Naive B cell (primary cell): ENCODE measurements at places on chromosomes 4 and X. TPM values are rescaled to one million over a fixed set of nuclear protein-coding genes. Genes with fewer than 3 reads are reported as not detected.

ARHGEF38 gene
- polyA plus RNA-seq, result not detected

VCX3A gene
- polyA plus RNA-seq, result not detected

CT83 gene
- polyA plus RNA-seq, result not detected

RAB33A gene
- 1.9 TPM for polyA plus RNA-seq

ZNF711 gene
- 1.6 TPM for polyA plus RNA-seq

IRF2 gene
- polyA plus RNA-seq, result 119 TPM

LINC00632 gene
- polyA plus RNA-seq, result not detected

DNA sequence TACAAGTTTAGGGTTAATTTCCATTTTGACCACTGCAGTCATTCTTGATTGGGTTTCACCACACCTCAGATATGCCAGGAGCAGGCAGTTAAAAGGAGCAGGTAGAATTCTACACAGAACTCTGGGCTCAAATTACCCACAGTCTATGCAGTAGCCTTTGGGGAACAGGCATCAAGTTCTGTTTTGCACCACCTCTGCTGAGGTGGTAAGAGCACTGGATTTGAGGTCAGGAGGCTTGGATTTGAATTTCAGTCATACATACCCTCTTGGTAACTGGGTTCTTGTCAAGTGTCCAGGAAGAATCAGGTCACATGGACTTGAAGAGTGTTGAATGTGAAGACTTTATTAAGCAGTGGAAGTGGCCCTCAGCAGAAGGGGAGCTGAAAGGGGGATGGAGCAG lies 40.4 kb upstream of the PGK1 start:
- no peaks in the 10 kb centered on the region for H3K4me1 ChIP-seq
- no peaks in the 10 kb centered on the region for H3K27me3 ChIP-seq
- H3K4me3 ChIP-seq, result no peak overlapping the region
- DNase-seq, result no peak
- H3K36me3 ChIP-seq, result peaks cover 9% of the 10 kb centered on the region
- H3K27ac ChIP-seq, result no peak overlapping the region

DNA sequence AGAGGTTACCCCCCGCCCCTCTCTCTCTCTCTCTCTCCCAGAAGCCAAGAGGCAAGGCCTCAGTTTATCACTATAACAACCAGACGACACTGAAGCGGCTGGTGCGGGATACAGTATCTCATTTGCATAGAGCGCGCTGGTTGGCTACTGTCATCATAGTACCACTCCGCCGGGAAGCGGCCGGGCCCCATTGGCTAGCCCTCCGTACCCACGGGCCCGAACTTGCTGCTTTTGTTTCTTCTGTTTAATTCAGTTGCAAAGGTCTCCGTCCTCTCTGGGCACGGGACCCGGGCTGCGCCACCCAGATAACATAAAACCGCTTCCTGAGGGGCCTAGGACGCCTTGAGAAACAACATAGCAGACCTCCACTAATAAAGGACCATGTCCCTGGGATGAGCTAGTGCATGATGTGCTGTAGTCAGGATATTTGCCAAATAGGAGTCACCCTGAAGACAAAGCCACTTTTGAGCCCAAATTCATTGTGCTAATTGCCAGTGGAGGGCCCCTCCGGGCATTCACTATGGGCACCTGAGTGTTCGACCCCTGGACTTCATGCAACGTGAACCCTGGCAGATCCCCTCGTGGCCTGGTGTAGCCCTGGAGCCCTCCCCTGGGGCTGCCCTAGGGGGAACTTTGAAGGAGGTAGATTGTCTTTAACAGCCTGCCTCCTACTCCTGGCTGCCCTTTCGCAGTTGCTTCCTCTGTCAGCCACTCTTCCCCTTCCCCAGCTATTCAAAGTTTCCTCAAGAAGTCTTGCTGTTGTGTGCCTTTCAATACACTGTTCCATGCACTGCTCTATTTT lies at the start of gene PCYT1B:
Gene PCYT1B, minus strand, starts transcription at position 91 of the 802 bp plus-strand sequence. CDS start 242 bp downstream, outside the sequence.
- H3K27ac ChIP-seq, result peak within 1 kb of the TSS; percentile 24
- H3K27me3 ChIP-seq, result peaks cover 15% of the 10 kb centered on the region
- H3K4me3 ChIP-seq, result peak within 1 kb of the TSS; percentile 78
- H3K4me1 ChIP-seq, result peaks cover 13% of the 10 kb centered on the region

- H3K27me3 ChIP-seq, result no peaks in the 10 kb centered on the region
- no peak for DNase-seq
- H3K4me1 ChIP-seq, result no peaks in the 10 kb centered on the region
- H3K27ac ChIP-seq, result no peak overlapping the region
These were observed 319.6 kb downstream of the PPP3CA start for GRCh38 chr4:101027721-101028120.

- H3K36me3 ChIP-seq, result peaks cover 56% of the 10 kb centered on the region
- no peaks in the 10 kb centered on the region for H3K27me3 ChIP-seq
- H3K4me1 ChIP-seq, result no peaks in the 10 kb centered on the region
- DNase-seq, result no peak
- H3K4me3 ChIP-seq, result no peak overlapping the region
These were observed 345.1 kb downstream of the ARHGAP10 start for GRCh38 chr4:148076964-148077363.

- no peaks in the 10 kb centered on the region for H3K4me1 ChIP-seq
- no peak overlapping the region for H3K27ac ChIP-seq
- peaks cover 11% of the 10 kb centered on the region for H3K27me3 ChIP-seq
- no peak for DNase-seq
- no peaks in the 10 kb centered on the region for H3K36me3 ChIP-seq
These were observed 9.6 kb upstream of the CCDC149 start for GRCh38 chr4:24922416-24922815.

GRCh38 chrX:112734290-112734689 lies 54.6 kb upstream of the LHFPL1 start:
- no peak for DNase-seq
- H3K27me3 ChIP-seq, result no peaks in the 10 kb centered on the region
- H3K27ac ChIP-seq, result no peak overlapping the region
- H3K4me3 ChIP-seq, result peak overlapping the region; percentile 55
- peaks cover 6% of the 10 kb centered on the region for H3K4me1 ChIP-seq

DNA sequence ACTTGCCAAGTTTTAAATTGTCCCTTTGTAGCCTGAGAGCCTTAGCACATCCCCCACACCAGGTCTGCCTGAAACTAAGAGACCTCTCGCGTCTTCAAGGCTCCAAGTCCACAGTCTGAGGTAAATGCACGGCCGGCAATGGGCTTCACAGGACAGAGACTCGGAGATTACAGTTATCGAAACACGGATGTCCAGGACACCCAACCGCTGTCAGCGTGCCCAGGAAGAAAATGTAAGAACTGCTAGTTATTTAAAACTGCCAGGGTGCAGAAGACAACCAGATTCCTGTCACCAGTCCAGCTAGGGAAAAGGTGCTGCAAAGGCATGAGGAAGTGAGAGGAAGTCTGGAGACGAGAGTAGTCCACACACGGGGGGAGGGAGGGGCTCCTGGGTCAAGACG lies 28.9 kb downstream of the ZNF827 start:
- H3K4me1 ChIP-seq, result peaks cover 45% of the 10 kb centered on the region
- no peaks in the 10 kb centered on the region for H3K27me3 ChIP-seq
- no peaks in the 10 kb centered on the region for H3K36me3 ChIP-seq
- H3K27ac ChIP-seq, result peak overlapping the region; percentile 6

DNA sequence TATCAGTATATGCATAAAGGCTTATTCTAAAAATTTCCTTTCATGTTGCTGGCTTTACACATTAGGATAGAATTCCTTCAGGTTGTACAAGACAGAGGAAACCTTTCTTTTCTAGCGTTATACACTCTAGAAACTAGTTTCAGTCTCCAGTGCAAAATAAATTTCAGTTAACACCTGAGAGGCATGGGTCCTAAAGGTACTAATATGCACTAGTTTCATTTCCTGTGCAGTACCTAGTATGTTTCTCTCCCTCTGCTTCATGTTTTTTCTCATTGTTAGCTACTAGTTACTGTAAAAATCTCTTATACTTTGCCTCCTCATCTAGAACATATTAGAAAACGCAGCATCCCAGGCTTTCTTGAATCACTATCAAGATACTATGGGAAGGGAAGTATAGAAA lies 54.0 kb downstream of the SNX25 start:
- DNase-seq, result no peak
- H3K4me3 ChIP-seq, result no peak overlapping the region
- no peaks in the 10 kb centered on the region for H3K27me3 ChIP-seq
- H3K27ac ChIP-seq, result peak overlapping the region; percentile 36
- peaks cover 19% of the 10 kb centered on the region for H3K4me1 ChIP-seq

- peak overlapping the region; percentile 70 for H3K27ac ChIP-seq
- no peaks in the 10 kb centered on the region for H3K27me3 ChIP-seq
- DNase-seq, result peak; percentile 27
- H3K36me3 ChIP-seq, result no peaks in the 10 kb centered on the region
These were observed 24.0 kb downstream of the INTS6L start for GRCh38 chrX:135544338-135544948.

DNA sequence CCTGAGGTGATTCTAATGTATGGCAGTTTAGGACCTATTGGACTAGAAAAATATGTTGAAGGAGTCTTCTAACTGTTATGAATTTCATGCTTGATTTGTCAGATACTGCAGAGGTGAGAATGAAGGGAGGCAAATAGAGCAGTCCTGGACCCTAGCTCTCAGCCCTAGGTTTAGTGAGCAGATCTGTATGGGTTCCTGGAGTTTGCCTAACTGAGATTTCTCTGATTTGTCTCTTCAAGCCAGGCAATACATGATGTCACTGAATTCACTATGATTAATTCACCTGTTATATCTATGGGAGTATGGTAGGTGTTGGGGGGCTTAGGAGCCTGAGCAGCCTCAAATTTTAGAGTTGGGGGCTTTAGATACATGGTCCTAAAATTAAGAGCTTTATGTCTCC lies 2.6 kb downstream of the MND1 start:
- peak overlapping the region; percentile 39 for H3K27ac ChIP-seq
- H3K27me3 ChIP-seq, result no peaks in the 10 kb centered on the region
- peaks cover 28% of the 10 kb centered on the region for H3K4me1 ChIP-seq

GRCh38 chr4:3041192-3042142 lies 32.9 kb downstream of the HTT-AS start:
- DNase-seq, result peak; percentile 87
- peaks cover 66% of the 10 kb centered on the region for H3K4me1 ChIP-seq
- H3K4me3 ChIP-seq, result peak overlapping the region; percentile 99
- no peaks in the 10 kb centered on the region for H3K27me3 ChIP-seq
- no peaks in the 10 kb centered on the region for H3K36me3 ChIP-seq
- peak overlapping the region; percentile 95 for H3K27ac ChIP-seq

- no peak overlapping the region for H3K27ac ChIP-seq
- H3K4me3 ChIP-seq, result no peak overlapping the region
- no peaks in the 10 kb centered on the region for H3K27me3 ChIP-seq
- H3K36me3 ChIP-seq, result no peaks in the 10 kb centered on the region
These were observed 1008.9 kb upstream of the PCDH7 start for GRCh38 chr4:29711226-29711625.

DNA sequence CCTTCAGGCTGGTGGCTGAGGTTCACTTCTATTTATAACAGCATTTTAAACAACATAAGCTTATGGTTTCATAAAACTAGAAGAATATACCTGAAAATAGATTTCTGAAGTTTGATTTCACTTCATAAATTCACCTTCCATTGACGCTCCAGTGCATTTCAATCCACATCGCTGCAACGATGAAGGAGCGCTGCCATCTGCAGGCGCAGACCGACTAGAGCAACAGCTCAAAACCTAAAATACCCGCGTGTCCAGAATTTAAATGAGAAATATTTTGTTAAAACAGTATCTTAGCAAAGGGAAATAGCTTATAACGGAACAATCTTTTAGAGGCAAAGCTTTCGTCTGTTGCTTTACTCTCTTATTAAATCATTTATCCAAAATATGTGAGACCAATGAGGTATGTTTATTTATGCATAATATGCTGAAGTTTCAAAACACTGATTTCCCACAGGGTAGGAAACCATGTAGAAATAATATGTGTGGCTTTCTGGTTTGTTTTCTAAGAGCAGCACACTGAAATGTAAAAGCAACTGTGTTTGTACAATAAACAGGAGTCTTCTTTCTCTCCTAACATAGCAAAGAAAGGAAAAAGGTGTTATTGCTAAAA lies 816.4 kb upstream of the FRG1 start:
- no peaks in the 10 kb centered on the region for H3K27me3 ChIP-seq
- no peak overlapping the region for H3K27ac ChIP-seq
- H3K36me3 ChIP-seq, result no peaks in the 10 kb centered on the region
- H3K4me1 ChIP-seq, result no peaks in the 10 kb centered on the region

DNA sequence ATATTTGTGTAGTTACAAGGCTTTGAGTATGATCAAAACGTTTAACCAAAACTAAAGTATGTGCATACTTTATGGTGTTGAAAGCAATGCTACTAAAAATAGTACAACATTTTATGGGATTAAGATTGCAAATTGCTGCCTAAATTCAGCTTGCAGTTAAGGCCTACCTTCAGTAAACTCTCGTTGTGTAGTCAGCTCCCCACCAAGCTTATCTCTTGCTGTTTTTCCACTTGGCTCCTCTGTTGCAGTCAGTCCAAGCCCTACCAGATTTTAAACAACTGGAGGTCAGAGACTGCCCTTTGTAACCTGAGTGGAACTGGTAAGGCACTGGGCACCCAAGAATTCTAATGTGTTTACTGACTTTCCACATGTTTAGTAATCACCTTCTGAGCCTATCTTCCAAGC lies 25.7 kb downstream of the AFF1 start:
- H3K4me1 ChIP-seq, result peaks cover 58% of the 10 kb centered on the region
- no peak overlapping the region for H3K27ac ChIP-seq
- H3K4me3 ChIP-seq, result peak overlapping the region; percentile 68
- DNase-seq, result no peak

DNA sequence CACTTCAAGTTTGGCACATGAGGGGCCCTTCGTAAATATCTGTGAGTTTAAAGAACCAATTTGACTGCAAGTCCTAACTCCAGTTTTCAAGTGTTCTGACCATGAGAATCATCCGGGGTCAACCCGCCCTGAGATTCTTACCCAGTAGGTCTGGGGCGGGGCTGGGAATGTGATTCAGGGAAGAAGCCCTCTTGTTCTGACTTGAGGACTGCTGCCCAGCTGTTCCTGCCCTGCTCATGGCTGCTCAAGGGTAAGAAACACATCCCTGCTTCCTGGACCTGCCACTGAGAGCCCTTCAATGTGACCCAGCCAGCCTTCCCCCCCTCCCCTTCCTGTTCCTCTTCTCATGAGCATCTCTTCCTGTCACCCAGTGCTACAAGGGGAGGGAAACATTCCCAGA lies 92.7 kb upstream of the PGRMC2 start:
- H3K4me1 ChIP-seq, result peaks cover 3% of the 10 kb centered on the region
- no peaks in the 10 kb centered on the region for H3K27me3 ChIP-seq
- H3K4me3 ChIP-seq, result no peak overlapping the region
- no peak overlapping the region for H3K27ac ChIP-seq
- no peak for DNase-seq

DNA sequence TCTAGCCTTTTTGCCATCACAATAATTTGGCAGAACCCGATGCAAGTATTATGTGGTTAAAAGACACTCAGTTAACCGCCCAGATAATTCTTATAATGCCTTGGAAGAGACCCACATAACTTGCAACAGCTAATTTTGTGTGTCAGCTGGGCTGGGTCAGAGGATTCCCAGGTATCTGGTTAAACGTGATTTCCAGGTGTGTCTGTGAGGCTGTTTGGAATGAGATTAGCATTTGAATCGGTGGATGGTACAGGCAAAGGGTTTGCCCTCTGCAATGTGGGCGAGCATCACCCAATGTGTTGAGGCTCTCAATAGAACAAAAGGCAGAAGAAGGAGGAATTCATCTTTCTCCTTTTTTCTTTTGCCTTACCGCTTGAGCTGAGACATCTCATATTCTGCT lies 314.2 kb upstream of the PUDP start:
- no peaks in the 10 kb centered on the region for H3K27me3 ChIP-seq
- no peaks in the 10 kb centered on the region for H3K4me1 ChIP-seq
- no peak overlapping the region for H3K27ac ChIP-seq
- H3K36me3 ChIP-seq, result peaks cover 8% of the 10 kb centered on the region
- no peak for DNase-seq
